Nephron progenitor cell (in vitro differentiated cells): ENCODE measurements at places on chromosomes 1 and 21.
A peak's percentile ranks its signal among the peaks of the same experiment; 100 is the strongest.

GRCh38 chr1:113983391-113983790, 4.1 kb downstream of the OLFML3 start:
- no peak for DNase-seq

GRCh38 chr21:33441489-33442477, 38.0 kb downstream of the TMEM50B start:
- DNase-seq: peak; percentile 16

- no peak for DNase-seq
Measured at GRCh38 chr1:225973158-225973557, 26.0 kb downstream of the SDE2 start.

GRCh38 chr1:74712881-74713280, 20.0 kb downstream of the CRYZ start:
- no peak for DNase-seq

DNA sequence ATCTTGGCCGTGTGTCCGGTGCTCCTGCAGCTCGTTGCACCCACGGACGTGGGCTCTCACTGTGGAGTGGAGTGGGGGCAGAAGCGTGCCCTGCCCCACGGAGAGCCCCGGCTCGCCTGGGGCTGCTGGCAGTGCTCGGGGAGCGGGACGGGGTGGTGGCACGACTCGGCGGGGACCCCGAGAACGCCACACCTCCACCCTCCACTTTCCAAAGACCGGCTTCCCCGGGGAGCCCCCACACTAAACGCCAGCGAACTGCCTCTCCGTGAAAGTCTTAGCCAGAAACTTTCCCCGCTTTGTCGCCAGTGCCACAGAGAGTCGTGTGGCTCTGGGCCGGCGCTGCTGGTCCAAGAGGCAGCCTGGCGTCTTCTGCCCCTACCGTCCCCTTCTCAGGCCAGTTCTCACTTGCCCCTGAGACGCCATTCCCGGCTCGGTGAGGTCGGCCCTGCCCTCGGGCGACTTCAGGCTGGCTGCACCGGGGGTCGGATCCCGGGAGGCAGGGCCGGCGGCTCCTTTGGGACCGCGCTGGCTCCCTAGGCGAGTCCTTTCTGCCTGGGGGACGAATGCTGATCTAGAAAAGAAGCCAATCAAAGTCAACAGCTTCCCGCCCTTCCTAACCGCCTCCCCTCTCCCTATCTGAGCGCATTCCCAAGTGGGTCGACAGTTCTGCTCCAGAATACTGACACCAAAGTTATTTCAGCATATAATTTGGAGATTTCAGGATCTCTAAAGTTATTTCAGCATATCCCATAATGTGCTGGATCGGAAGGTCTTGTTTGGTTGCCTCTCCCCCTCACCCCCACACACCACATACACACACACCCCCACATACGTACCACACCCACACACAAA, 2.6 kb upstream of the SAMD13 start:
- peak; percentile 43 for DNase-seq

GRCh38 chr1:88979054-88979748, 13.2 kb downstream of the KYAT3 start:
- no peak for DNase-seq

DNA sequence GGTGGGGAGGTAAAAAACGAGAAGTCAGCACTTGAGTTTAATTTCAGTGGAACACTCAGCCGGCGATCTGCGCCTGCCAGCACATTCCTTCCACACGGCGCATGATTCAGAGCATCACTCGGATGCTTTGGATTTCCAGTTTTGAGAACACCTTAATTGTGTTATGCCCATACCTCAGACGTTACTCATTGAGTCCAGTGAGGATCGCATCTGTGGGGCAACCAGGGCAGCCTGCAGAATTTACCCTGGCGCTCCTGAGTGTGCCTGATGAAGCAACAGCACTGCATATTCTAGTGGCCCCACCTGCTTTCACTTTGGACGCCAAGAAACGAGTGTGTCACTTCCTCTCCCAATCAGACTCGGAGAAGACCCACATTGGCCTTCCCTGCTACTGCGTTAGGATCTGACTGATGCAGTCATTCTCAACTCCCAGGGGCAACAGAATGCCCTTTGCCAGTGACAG, 19.9 kb downstream of the FAM89A start:
- no peak for DNase-seq

GRCh38 chr1:181485287-181486097, 2.2 kb downstream of the CACNA1E start:
- DNase-seq: peak; percentile 72

DNA sequence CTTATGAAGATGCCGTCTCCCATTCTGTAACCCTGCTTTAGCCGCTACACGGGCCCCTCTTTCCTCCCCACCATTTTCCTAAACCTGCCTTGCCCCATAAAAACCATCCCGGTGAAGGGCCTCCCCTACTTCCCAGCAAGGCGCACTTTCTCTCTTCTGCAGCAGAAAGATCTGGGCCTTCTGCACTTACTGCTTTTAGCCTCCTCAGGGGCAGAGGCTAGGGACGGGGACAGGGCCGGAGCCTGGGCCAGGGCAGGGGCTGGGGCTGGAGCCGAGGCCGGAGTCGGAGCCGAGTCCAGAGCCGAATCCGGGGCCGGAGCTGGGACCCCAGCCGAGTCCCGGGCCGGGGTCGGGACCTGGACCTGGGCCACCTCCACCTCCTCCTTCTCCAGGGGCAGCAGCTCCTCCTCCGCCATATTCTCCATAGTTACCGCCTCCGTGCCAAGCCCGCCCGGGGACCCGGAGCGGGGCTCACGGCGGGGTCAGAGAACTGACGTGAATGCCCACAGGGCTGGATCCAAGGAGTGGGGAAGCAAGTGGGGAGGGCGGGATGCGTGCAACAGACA, 382 bp downstream of the TRMT1L start:
- DNase-seq: no peak

DNA sequence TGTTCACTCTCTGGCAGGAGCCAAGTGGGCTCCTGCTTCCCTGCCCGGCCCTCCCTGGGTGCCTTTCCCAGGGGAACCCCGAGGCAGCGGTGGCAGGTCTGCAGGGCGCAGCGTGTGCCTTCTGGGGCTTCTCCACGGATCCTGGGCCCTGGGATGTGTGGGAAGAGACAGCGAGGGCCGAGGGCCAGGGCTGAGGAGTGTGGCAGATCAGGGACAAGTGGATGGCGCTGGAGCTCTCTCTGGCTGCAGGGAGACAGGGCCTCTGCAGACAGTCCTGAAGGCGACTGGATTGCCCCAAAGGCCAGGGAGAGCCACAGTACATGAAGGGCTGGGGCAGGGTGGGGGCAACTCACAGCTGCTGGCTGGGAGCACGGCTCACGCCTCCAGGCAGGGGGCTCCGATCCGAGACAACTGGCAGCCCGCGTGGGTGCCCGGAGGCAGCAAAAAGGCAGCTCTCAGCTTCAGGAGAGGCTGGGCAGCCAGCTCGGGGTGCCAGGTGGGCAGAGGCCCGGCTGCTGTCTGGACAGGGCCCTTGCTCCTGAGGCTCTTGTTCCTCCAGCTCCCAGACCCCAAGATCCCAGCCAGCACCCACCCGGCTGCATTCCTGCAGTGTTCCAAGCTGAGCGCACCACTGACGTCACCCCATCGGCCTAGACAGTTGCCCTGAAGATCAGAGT, 16.0 kb downstream of the MORN1 start:
- peak; percentile 0 for DNase-seq

DNA sequence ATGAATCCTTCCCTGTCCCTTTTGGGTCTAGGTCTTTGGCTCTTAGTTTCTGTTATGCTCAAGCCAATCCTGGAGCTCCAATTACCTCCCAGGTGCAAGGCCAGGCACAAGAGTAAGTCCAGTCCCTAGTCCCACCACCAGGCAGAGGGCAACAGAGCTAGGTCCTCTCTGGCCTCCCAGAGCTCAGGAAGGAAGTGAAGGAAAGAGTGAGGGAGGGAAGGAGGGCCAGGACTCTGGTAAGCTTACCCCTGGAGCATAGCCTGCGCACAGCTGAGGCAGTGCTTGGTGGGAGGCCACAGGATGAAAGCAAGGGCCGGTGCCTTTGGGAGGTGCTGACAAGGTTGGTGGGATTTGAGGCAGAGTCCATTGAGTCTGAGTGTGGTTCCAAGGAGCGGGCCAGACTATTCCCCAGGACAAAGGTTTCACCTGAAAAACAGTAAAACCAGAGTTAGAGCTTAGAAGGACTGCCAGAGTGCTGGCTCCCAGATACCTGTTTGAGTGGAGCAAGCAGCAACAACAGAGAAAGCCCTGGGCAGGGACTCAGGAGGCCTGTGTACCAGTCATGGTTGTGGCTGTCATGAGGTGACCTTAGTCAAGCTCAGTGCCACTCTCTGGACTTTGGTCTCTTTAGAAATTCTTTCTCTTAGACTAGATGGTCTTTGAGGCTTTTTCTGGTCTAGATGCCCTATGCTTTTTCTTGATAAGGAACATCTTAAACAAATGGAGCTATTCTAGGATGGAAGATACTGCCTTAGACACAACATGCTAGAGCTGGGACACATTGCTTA, 15.8 kb upstream of the SLFNL1 start:
- no peak for DNase-seq

DNA sequence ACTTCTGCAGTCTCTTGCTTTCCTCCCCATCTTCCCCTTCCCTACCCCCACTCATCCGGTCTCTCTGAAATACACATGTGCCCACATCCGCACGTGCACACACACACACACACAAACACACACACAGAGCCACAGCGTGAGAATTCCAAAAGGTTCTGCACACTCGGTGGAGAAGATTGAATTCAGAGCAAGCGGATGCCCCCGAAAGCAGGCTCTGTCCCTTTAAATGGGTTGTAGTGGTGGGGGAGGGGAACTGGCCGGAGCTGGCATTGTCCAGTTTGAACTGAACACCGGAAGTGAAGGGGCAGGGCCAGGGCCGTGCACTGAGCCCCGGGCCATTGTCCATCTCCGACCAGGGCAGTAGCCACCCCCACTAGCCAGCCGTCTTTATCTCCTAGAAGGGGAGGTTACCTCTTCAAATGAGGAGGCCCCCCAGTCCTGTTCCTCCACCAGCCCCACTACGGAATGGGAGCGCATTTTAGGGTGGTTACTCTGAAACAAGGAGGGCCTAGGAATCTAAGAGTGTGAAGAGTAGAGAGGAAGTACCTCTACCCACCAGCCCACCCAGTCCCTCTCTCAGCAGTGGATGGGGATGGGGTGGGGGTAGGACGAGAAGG, 1.3 kb upstream of the LIN28A start:
- DNase-seq: peak; percentile 82

DNA sequence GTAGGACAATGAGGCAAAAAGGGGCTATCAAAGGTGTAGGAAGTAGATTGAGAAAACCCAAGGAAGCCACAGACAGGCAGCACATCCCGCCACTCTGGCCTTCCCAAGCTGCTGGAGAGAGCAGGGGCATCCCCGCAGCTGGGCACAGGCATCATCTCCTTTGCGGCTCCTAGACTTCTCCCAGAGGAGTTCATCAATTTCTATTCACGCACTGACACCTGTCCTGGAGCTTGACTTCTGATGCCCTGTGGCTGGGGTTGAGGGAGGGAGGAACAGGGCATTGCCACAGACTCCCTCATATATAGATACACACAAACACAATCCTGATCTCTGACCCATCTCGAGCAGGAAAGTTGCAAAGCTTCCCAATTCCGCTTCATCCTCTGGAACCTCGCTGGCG, 1.9 kb upstream of the TFAP2E start:
- DNase-seq: no peak

- DNase-seq: no peak
Measured at GRCh38 chr1:237774246-237774645, 116.5 kb downstream of the ZP4 start.

GRCh38 chr21:39601187-39601928, 11.4 kb upstream of the B3GALT5 start:
- peak; percentile 39 for DNase-seq

DNA sequence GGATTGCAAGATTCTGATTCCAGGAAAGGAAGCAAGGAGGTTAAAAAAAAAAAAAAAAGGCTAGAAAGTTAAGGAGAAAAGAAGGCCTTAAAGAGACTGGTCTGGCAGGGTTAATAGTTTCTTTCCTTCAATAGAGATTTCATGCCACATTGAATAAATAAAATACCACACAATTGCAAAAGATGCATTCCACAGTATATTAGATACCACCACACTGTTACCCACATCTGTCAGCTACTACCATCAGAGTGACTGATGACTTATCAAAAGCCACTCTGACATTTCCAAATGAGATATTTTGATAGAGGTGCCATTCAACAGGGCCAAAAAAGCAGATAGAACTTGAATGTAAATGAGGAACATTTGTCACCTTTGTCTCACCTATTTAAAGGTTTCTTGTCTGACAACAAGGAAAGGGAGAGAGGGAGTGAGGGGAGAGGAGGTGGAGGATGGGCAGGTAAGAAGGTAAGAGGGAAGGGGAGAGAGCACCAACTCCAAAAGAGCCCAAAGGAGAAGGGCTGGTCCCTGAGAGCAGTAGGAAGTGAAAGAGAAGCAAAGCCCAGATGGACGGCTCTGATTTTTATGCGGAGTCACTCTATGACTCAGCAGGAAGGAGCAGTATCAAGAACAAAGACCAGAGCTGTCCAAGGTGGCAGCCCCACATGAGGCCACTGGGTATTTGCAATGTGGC, 38.3 kb downstream of the LRRN2 start:
- peak; percentile 40 for DNase-seq

DNA sequence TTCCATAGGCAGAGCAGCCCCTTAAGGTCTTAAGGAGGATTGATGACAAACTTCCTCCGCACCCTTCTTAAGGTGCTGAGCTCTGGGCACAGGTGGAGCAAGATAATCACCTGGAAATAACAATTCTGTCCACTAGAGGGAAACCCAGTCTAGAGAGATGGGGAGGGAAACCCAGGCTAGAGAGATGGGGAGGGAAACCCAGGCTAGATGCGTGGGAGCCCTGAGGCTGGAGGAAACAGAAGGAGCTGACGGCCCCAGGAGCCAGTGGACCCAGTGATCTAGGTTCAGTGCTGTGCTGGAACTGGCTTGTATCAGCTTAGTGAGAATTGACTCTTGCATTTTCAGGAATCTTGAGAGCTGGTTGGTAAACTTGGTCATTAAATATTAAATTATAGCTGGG, 17.8 kb upstream of the MYCL start:
- peak; percentile 48 for DNase-seq

DNA sequence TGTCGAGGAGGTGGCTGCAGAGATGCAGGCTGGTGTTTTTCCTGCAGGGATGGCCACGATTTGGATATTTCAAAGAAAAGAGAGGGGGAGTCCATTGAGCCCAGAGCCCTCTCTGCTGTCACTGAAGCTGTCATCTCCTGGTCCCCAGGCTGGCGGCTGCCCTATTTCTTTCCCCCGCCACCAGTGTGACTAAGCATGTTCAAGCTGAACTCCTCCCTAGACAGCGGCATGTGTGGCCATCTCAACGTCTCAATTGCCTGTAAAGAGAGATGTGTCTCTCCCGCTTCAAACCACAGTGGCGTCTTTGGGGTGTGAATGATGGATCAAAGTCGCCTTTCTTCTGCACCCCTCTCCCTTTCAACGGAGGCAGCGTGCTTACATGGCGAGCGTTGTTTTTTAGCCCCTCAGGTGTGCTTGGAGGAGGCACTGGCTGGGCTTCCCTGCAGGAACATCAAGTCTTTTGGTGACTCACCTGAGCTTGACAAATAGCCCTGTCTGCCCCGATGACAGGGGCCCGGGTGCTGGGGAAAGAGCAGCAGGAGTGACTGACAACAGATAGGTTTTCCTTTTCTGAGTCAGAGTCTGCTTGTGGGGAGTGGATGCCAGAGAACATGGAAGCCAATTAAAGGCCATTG, 346.4 kb upstream of the AJAP1 start:
- DNase-seq: no peak
